Cortex of kidney (tissue), 1 donor: ENCODE measurements at places on chromosomes 13 and 19.

- DNase-seq, result no peak
Measured at GRCh38 chr19:6890401-6890913, 3.1 kb downstream of the ADGRE1 start.

- no peak for DNase-seq
Measured at GRCh38 chr13:99658261-99658991, 157.2 kb downstream of the TM9SF2 start.

GRCh38 chr19:34662919-34663318 lies 14.0 kb downstream of the SCGB2B2 start:
- no peak for DNase-seq

GRCh38 chr19:49190781-49191180 lies 33.2 kb downstream of the TRPM4 start:
- no peak for DNase-seq

DNA sequence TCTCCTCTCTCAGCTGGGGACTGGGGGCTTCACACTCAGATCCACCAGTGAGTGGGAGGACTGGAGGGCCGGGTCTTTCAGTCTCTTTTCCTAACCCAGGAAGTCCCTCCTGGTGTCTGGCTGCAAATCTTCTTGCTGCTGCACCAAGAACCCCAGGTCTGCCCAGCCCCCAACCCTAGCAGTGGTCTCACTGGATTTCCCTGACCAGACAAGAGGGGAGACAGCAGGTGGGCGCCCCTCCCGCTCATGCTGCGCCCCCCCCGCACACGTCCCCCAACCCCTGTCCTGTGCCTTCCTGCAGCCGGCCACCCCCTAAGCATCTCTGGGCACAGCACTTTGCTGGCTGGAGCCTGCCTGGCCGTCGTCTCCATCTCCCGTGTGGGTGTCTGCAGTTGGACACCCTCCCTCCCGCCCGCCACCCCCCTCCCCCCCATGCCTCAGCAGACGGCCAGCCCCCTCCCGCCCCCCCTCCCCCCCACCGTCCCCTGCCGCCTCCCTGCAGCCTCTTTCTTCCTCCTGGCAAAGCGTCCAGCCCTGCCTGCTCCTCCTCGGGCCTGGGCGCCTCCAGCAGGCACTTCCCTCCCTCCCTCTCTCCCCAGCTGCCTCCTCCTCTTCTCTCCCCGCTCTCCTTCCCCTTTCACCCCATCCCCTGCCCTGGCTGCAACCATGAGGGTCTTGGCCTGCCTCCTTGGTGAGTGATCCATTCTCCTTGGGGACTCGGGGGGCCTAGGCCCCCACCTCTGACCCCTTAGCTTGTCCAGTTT lies at the start of gene SSC5D:
Gene SSC5D, plus strand, starts transcription at position 513 of the 764 bp plus-strand sequence. Its CDS starts 154 bp downstream, at position 667.
- DNase-seq, result no peak

DNA sequence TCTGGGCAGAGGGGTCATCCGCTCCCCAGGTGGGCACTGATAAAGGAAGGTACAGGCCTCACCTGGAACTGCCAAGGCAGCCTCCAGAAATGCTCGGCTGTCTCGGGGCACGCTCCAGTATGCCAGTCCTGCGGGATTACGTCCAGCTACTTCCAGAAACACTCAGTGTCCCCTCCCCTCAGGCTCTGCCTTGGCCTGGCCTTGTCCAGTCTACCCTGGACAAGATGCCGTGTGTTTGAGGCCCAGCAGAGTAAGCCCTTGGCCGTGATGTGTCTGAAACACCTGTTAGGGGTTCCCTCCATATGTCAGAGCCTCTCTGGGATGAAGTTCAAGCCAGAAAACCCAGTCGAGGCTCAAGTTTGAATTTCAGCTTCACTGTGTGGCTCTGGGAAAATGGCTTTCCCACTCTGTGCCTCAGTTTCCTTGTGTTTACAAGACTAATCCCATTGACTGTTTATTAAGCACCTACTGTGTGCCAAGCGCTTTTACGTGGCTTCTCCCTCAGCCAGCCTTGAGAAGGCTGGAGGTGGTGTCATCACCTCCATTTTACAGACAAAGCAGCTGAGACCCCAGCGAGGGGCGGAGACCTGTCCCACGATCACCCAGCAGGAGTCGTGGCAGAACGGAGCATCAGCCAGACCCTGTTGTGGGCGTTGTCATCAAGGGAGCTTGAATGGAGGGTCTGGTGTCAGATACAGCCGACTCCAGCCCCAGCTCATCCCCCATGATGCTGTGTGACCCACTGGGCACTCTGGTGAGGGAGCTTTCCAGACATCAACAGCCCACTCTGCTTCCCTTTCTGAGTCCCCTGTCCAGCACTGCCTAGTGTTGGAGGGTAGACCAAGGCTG lies 2.0 kb upstream of the PIK3R2 start:
- DNase-seq, result no peak

GRCh38 chr19:2239771-2240770 lies 3.4 kb downstream of the SF3A2 start:
- no peak for DNase-seq

GRCh38 chr19:53332484-53332883 lies 1.1 kb upstream of the ZNF845 start:
- no peak for DNase-seq

DNA sequence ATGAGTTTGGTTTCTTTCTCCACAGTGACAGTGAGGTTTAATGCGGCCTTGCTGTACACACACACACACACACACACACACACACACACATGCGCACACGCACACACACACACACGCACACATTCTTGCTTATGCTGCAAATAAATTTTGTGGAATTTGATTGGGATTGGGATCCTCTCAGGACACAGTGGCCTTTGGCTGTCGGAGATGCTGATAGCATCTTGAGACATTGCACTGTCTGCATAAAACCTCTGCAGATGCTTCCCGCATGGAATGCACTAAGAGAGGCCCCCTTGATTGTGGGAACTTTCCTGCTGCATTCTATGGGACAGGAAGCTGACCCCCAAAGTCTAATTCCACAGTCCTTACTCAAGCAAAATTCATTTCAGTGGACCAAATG lies 145.6 kb downstream of the FLT1 start:
- DNase-seq, result no peak

- DNase-seq, result no peak
Measured at GRCh38 chr19:5086230-5086629, 117.3 kb downstream of the KDM4B start.

DNA sequence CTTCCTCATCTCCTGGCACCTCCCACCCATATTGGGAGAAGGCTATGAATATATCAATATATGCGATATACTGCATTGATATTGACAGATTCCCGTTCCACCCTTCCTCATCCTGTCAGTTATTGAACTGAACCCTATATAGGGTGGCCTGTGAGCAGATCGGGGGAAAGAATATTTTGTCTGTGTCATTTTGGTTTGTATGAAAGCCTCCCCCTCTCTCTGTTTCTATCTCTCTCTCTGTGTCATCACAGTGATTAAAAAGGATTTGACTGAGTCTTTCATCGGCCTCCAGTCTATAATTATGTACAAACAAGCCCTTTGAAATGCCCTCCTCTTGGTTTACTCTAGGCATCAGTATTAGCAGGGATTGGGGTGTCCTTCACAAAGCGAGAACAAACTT lies 35.7 kb downstream of the RASL11A start:
- DNase-seq, result no peak

DNA sequence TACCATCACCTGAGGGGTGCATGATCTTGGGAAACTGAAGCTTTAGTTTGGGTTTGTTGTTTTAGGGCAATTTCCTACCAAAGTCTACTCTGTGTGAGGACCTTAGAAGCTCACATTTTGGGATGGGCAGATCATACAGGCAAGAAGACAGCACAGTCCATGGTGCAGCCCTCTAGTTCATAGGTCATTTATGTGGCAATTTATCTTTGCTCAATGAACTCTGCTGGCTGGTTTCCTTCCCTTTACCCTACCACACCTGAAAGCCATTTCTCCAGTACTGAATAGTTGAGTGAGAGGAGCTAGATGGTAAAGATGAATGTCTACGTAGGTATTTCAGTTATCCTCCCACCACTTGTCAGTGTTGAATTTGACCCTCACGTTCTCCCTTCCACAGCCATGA lies 87.5 kb upstream of the KLF12 start:
- DNase-seq, result no peak

GRCh38 chr13:74485757-74486156 lies 351.6 kb upstream of the KLF12 start:
- DNase-seq, result no peak

GRCh38 chr13:66354879-66355751 lies 875.0 kb downstream of the PCDH9 start:
- DNase-seq, result no peak
